Stimulated activated CD4-positive, alpha-beta T cell treated with anti-CD3 and anti-CD28 coated beads, Interleukin-1b, Interleukin-23, amount 100 ng/mL, for 1 hour (primary cell): ENCODE measurements at places on chromosomes 4 and X.

DNA sequence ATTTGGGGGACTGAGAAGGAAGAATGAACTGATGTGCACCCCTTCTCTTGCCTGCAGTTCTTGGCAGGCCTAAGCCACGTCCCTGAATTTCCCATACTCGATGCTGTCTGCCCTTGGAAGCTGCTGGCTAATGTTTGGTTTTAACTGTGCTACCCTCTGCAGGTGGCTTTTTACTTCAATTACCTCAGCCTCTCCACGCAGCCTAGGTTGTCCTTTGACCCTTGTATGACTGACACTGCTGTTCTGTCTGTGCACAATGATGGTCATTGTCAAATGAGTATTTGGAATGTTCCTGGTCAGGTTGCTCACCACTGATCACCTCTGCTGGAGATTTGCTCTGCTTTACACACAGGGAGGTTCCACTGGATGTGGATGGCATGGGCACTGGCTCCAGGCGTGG lies 137.1 kb downstream of the ZNF518B start:
- no peak for DNase-seq

GRCh38 chr4:165010487-165010886 lies 21.3 kb upstream of the TRIM60 start:
- no peak for DNase-seq

- no peak for DNase-seq
Measured at GRCh38 chr4:54017974-54018373, 46.4 kb downstream of the CHIC2 start.

DNA sequence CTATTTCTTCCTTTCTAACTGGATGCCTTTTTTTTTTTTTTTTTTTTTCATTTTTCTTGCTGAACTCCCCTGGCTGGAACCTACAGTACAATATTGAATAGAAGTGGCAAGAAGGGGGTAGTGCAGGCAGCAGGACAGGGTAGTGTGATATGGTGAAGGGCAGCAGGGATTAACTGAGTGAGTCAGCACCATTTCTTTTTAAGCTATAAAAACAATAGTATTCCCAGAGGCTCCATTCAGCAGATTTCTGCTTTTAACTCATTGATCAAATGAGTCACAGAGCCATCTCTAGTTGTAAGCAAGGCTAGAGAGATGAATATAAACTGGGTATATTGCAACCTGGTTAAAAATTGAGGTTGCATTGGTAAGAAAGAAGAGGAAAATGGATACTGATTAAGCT lies 53.6 kb upstream of the SETD7 start:
- no peak for DNase-seq

DNA sequence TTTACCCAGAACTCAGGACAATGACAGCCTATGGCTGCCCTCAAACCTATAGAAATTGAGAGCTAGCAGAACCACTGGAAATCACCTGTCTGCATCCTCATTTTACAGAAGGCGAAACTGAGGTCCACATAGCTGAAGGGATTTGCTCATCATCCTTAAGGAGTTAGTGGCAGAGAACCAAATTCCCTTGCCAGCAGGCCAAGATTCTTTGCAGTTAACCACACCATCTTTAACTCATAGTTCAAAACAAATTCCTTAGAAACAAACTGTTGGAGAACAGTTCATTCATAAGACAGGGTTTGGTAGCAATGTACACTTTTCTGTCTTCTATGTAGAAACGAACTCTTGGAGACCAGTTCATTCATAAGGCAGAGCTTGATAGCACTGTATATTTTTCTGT lies 37.9 kb upstream of the RAP2C start:
- DNase-seq = no peak

DNA sequence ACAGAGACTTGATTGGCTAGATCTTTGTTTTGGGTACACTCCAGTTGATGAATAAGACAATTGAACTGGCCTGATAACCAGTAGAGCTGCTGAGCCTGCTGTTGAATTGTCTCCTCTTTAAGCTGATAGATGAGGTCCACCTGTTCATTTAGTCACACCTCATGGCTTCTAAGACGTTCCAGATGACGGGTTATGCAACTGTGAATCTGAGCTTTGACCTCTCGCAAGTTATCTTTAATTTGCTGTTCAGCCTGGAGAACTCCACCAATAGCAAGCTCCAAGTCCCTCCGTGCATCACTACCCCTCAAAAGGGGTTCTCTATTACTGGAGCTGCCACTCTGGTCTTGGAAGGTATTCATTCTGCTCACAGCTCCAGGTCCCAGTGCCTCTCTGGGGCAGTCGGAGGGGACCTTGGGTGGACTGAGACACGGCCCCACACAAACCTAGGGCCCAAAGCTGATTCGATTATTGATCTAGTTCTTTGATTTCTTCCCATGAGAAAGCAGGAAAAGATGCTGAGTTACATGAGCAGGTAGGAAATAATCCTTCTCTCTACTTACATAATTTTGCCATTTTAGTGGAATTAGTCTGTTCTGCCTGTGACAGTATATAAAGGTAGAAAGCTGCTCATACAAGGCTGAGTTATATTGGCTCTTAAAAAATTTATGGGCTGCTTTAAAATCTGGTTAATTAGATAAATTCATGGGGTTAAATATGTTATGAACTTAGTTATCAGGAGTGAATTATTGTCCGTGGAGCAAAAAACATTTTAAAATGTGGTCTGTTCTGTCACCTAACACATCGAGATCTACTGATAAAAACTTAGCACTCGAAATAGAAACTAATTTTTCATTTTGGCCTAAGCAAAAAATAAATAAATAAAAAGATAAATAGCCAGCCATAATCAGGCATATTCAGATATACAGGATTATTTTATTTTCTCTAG lies 6.8 kb downstream of the MMAA start:
- DNase-seq = no peak
